Fibroblast of the aortic adventitia (primary cell): ENCODE measurements at places on chromosomes 7 and 10. TPM values are rescaled to one million over a fixed set of nuclear protein-coding genes. Genes with fewer than 3 reads are reported as not detected.

- DNase-seq: no peak
These were observed 7.3 kb downstream of the ZMIZ2 start for GRCh38 chr7:44755698-44756627.

SMKR1 gene
- total RNA-seq: 0.65 and 0.72 TPM in 2 replicates

DNA sequence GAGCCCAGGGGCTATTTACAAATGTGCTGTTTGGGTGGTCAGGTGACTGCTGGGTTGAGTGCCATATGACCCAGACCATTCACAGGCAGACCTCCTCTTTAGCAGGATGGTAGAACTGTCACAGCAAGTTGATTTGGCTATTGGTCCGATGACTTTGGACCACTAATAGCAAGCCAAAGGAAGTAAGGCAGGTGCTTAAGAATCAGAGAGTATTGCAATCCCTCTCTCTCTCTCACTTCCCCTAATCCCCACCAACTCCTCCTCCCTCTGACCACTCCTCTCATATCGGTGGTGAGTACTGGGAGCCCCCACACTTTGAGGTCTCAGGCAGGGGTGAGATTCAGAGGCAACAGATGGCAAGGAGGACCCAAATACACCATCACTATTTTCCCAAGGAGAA lies 165.3 kb downstream of the TRIL start:
- DNase-seq: no peak

GRCh38 chr10:71750124-71750841 lies 23.0 kb downstream of the VSIR start:
- no peak for DNase-seq

OR2A42 gene
- not detected in 2 replicates for total RNA-seq

DNA sequence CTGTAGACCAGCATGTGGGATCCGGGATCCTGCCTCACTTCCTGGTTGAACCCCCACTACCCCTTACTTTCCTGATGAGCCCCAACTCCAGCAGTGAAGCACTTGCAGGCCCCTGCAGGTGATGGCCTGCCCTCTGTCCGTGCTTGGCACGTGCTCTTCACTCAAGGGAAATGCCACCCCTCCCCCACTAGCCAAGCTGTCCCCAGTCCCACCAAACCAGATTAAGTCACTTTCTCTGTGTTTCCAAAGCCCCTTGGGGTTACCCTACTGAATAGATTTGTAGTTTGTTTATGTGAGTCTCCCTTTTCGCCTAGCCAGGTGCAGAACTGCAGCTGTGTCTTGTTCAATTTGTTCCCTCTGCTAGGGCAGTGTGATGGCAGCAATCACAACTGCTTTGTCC lies 121.7 kb downstream of the WDFY4 start:
- DNase-seq: no peak

- no peak for DNase-seq
These were observed 329.8 kb upstream of the MBL2 start for GRCh38 chr10:53102424-53102823.
